NCI-H1092 (cell line): ENCODE measurements at places on chromosomes 3 and 15.

DNA sequence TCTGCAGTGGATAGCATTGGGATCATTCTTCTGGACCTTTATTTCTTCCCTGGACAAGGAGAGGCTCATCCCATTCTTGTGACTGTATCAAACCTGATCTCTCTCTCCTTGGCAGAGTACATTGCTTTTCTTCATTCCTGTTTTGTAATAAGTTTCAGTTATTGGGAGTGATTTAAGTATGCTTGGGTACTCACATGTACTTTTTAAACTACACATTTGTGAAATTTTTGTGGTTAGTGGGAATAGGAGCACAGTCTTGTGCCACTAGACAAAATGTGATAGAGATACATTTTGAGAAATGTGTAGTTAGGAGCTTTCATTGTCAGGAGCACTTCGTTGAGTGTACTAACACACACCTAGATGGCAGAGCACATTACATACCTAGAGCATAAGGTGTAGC lies 262.6 kb downstream of the C3orf38 start:
- no peak for DNase-seq

DNA sequence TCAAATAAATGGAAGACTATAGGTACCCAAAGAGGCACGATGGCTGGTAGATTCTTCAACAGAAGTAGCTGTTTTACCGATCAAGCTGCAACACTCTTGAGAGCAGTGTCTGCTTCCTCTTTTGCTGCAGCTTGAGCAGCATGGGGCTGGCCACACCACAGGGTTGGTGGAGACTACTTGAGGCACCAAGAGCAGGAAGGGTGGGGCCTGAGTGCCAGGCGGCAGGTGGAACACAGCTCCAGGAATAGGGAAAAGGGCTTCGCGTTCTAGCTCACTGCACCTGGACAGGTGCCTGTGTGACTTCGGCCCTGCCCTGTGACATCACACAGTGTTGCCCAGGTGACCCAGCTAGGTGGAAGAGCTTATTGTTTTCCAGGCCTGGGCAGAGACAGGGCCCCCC lies at the start of gene CCDC33:
CCDC33 (plus strand) TSS at position 365 of the 400 bp plus-strand sequence. CDS start 394 bp downstream, outside the sequence.
- DNase-seq = no peak

DNA sequence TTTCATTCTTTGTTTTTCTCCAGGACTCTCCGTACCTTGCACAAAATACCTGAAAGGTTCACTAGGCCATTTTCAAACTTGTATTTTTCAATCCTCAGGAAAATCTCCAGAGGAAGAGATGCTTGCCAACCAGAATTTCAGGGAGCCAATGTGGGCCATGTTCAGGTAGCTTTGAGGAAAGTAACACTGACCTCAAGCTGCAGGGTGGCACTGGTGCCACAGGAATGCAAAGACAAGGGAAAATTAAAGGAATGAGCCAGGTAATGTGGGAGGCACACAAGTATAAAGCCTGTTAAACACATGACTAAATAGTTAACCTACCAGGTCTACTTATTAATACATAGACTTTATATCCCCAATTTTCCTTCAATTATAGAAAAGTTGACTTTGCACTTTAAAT lies 51.9 kb upstream of the GAP43 start:
- no peak for DNase-seq

DNA sequence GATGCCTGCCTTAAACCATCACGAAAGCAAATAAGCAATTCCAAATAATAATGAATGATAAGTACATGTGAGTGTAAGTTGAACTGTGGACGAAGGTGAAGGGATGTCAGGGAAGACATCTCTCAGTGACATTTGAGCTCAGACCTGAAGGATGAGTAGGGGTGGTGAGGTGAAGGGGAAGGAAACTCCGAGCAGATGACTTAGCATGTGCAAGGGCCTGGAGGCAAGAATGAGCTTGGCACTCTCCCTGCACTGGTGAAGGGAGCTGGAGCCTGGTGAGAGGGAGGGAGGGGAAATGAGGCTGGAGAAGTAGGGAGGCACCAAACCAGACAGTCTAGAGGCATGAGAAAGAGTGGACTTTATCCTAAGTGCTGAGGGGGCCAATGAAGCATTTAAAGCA lies 84.3 kb downstream of the MTHFS start:
- no peak for DNase-seq

- DNase-seq = no peak
Observed at GRCh38 chr15:80773122-80773551, 6.0 kb upstream of the CEMIP start.

GRCh38 chr15:88250826-88251225 lies 5.7 kb downstream of the NTRK3 start:
- DNase-seq = no peak
